Peyer's patch (tissue), 4 donors: ENCODE measurements at places on chromosomes 1 and 21. TPM values are rescaled to one million over a fixed set of nuclear protein-coding genes. Genes with fewer than 3 reads are reported as not detected.

- no peaks in the 10 kb centered on the region for H3K27me3 ChIP-seq
- no peak overlapping the region for H3K4me3 ChIP-seq
- H3K36me3 ChIP-seq, result no peaks in the 10 kb centered on the region
- H3K27ac ChIP-seq, result no peak overlapping the region
These were observed 155.3 kb downstream of the ADSS2 start for GRCh38 chr1:244296447-244296846.

Gene RHBG
- 3.1 TPM for total RNA-seq

Gene WLS
- 59.4 TPM for total RNA-seq

Gene FTCD
- 1.0 TPM for total RNA-seq

GRCh38 chr1:176178316-176178715 is 28.8 kb downstream of the COP1 start:
- DNase-seq, result no peak
- H3K27me3 ChIP-seq, result no peaks in the 10 kb centered on the region
- no peak overlapping the region for H3K27ac ChIP-seq
- H3K4me3 ChIP-seq, result no peak overlapping the region
- H3K4me1 ChIP-seq, result peaks cover 5% of the 10 kb centered on the region

GRCh38 chr1:226733304-226733703 is 5.8 kb downstream of the ITPKB start:
- H3K36me3 ChIP-seq, result no peaks in the 10 kb centered on the region
- no peak overlapping the region for H3K4me3 ChIP-seq
- H3K4me1 ChIP-seq, result peaks cover 18% of the 10 kb centered on the region
- H3K27me3 ChIP-seq, result no peaks in the 10 kb centered on the region

DNA sequence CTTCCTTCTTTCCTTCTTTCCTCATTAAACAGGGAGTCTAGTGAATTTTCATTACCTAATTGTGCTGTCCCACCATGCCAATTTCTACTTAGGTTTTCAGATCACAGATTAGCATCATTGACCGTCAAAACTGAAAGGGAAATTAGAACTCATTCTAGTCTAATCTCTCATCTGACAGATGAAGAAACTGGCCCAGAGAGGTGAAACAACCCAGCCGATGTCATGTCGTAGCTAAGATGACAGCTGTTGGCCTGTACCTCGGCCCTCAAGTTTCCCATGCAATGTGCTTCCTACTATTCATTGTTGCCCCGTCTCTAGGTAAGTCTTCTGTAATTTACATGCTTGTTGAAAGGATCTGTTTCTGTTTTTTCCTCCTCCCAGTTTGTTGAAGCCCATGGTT is 128.2 kb upstream of the KIAA0040 start:
- no peaks in the 10 kb centered on the region for H3K27me3 ChIP-seq
- no peaks in the 10 kb centered on the region for H3K4me1 ChIP-seq
- H3K27ac ChIP-seq, result no peak overlapping the region

Gene CD2
- total RNA-seq, result 9.6 TPM

Gene ALX3
- total RNA-seq, result not detected

DNA sequence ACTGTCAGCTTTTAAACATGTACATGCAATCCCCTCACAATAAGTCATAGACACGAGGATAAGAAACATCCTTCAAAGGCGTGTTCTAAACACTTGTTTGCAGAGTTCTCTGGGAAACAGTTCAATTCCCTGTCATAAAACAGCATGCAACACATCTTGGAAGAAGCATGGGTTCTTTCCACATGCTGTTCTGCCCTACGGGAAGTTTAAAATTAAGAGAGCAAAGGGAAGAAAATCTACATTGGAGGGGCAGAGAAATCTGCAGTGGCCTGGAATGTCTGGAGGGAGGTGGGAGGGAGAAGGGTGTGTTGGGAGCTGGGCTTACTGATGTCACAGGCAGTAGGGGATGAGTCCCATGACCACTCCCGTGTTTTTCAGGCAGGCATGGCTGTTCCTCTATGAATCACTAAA is 98.3 kb upstream of the SLC2A1 start:
- no peaks in the 10 kb centered on the region for H3K36me3 ChIP-seq
- no peak overlapping the region for H3K27ac ChIP-seq
- peak; percentile 33 for DNase-seq
- no peaks in the 10 kb centered on the region for H3K27me3 ChIP-seq
- no peak overlapping the region for H3K4me3 ChIP-seq

Gene TNFRSF8
- total RNA-seq, result not detected

Gene NBPF4
- total RNA-seq, result 3.5 TPM

Gene B3GALT6
- total RNA-seq, result 13.4 TPM

DNA sequence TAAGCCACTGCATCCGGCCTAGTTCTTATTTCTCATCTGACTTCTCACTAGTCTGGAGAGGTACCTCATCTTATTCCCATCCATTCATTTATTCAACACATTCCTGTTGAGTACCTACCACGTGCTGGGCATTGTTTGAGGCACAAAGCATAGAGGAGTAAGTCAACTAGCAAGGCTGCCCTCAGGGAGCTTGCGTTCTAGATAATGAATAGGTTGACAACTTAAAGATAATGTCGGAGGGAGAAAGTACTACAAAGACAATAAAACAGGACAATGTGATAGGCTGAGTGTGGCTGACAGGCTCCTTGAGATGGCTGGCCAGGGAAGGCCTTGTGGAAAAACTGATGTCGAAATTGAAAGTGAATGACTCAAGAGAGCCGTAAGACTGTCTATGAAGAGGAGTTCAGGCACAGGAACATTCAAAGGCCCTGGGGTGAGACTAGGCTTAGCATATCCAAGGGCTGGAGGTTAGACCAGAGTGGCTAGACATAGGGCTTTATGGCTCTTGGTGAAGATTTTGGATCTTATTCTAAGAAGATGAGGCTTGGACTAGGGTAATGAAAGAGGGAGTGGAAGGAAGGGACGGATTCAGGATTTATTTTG is 18.3 kb downstream of the SPATA21 start:
- no peak overlapping the region for H3K4me3 ChIP-seq
- H3K27me3 ChIP-seq, result no peaks in the 10 kb centered on the region
- H3K4me1 ChIP-seq, result no peaks in the 10 kb centered on the region
- H3K36me3 ChIP-seq, result no peaks in the 10 kb centered on the region

Gene UBL4B
- not detected for total RNA-seq

Gene GJB3
- not detected for total RNA-seq

GRCh38 chr1:2463396-2463795 is 12.7 kb upstream of the PLCH2 start:
- H3K27ac ChIP-seq, result no peak overlapping the region
- H3K27me3 ChIP-seq, result no peaks in the 10 kb centered on the region
- no peak for DNase-seq

DNA sequence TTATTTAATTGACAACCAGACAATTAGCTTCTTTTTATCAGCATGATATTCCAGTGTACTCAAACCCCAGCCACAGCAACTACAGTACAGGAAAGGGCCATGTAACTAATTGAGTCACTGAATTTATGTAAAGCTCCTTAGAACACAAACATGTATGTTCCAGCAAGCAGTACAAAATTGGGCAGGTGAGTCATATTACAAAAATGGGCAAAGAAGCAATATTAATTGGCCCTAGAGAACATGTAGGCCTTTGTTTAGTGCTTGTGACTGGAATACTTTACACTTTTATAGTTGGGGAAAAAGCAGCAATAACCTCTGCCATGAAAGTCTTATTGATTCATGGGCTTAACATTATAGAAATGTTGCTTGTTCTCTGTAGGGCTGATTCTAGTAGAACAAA is 31.8 kb downstream of the CLEC20A start:
- peaks cover under 1% of the 10 kb centered on the region for H3K4me1 ChIP-seq
- no peak overlapping the region for H3K4me3 ChIP-seq
- no peaks in the 10 kb centered on the region for H3K27me3 ChIP-seq
- H3K27ac ChIP-seq, result no peak overlapping the region
- DNase-seq, result no peak
- H3K36me3 ChIP-seq, result no peaks in the 10 kb centered on the region

GRCh38 chr1:109863667-109864046 is 47.0 kb upstream of the CSF1 start:
- no peak overlapping the region for H3K27ac ChIP-seq
- no peaks in the 10 kb centered on the region for H3K27me3 ChIP-seq
- DNase-seq, result no peak

DNA sequence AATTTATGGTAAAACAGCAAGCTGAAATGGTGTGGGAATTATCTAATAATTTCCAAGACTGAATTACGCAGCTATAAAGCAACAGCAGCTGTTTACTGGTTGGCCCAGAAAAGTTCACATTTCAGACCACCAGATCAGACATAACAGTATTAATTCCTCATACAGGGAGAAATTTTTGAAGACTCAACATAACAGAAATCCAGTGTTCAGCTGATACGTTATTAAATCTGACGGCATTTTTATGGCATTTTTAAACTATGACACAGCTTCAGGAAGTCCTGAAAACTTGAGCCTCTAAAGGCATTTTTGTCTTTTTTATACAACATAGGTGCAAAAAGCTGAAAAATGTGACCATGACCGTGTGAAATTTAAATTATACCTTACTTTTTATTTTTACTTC is 91.2 kb downstream of the APP start:
- H3K27ac ChIP-seq, result no peak overlapping the region
- no peaks in the 10 kb centered on the region for H3K27me3 ChIP-seq
- DNase-seq, result no peak
- H3K36me3 ChIP-seq, result no peaks in the 10 kb centered on the region
- no peak overlapping the region for H3K4me3 ChIP-seq

GRCh38 chr1:164673584-164674214 is 114.7 kb downstream of the PBX1 start:
- H3K27me3 ChIP-seq, result no peaks in the 10 kb centered on the region
- no peak overlapping the region for H3K27ac ChIP-seq
- H3K36me3 ChIP-seq, result no peaks in the 10 kb centered on the region
- DNase-seq, result no peak

DNA sequence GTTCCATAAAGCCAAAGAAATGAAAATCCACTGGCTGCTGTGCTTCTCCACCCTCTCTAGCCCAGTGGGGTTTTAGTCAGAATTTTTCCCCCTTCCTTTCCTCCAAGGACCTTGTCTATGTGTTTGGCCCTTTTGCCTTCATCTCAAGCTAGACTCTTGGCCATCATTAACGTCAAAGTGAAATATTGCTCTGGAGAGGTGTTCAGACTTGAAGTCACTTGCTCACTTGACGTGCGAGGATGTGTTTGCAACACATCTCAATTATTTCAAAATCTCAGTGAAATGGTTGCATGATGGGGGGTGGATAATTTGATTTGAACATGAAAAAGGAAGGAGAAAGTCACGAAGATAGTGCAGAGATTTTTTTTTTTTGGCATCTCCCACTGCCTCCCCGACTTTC is 13.6 kb downstream of the EVA1C start:
- no peaks in the 10 kb centered on the region for H3K36me3 ChIP-seq
- DNase-seq, result no peak
- no peak overlapping the region for H3K4me3 ChIP-seq

Gene LENEP
- total RNA-seq, result not detected

Gene COX20
- 15.6 TPM for total RNA-seq

- no peaks in the 10 kb centered on the region for H3K4me1 ChIP-seq
- H3K27me3 ChIP-seq, result no peaks in the 10 kb centered on the region
- H3K4me3 ChIP-seq, result no peak overlapping the region
- no peak for DNase-seq
These were observed 52.7 kb downstream of the ECE1 start for GRCh38 chr1:21237446-21238088.

DNA sequence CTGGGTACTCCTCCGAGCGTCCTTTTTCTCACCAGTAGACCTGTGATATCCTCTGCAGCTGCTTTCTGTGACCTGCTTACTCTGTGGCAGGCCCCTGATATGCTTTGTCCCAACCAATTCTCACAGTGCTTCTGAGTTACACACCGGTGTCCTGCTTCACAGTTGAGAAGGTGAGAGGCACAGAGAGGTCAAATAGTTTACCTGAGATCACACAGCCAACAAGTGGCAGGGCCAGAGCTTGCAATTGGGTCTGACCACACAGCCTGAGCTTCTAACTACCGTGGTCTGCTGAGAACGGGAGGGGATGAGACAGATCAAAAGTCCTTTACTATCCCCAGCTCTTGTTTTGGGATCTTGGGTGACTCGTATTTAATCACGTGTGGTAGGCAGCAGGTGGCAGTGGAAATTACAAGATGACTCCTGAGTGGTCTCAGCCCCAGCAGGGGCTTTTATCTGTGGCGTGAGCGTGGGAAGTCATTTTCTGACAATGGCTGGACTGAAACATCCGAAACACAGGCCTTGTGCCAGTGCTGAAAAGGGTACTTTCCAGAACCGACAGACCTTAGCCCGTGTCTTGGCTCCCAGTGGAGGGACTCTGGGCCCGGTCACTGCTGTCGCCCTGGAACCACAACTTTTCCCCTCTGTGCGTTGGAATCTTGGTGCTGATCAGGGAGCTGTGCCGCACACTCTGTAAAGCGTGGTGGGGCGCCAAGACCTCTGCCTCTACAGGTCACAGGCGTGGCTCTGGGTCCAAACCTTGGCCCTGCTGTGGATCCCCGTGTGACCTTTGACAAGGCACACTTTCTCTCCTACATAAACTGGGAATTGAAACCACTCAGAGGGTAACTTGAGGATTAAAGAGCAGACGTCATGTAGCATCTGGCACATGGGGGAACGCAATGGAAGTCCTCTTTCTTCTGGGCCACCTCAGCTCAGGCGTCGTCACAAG is 11.9 kb downstream of the THEMIS2 start:
- no peaks in the 10 kb centered on the region for H3K36me3 ChIP-seq
- H3K27me3 ChIP-seq, result no peaks in the 10 kb centered on the region
- no peak overlapping the region for H3K4me3 ChIP-seq
- DNase-seq, result no peak

DNA sequence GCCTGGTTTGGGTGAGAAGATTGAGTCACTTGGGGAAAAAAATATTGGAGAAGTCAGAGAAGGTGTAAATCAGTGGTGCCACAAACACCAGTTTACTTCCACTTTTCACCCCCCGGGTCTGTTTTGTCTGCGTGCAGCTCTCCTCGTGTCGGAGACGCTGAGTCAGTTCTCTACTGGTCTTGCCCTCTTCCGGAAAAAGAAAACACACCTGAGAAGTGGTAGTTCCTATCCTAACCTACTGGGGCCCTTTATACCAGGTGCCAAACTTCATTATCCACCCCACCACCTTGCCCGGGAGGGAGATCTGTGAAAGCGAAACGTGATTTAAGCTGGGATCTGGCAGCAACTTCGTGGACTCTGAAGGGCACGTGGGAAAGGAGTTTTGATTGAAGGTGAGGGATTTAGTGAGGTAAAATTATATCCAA is 855 bp upstream of the IVNS1ABP start:
- H3K4me1 ChIP-seq, result peaks cover 34% of the 10 kb centered on the region
- H3K27ac ChIP-seq, result peak overlapping the region; percentile 98
- no peak for DNase-seq
- no peaks in the 10 kb centered on the region for H3K27me3 ChIP-seq
- H3K4me3 ChIP-seq, result peak overlapping the region; percentile 96

- no peak for DNase-seq
- H3K4me3 ChIP-seq, result no peak overlapping the region
- no peaks in the 10 kb centered on the region for H3K36me3 ChIP-seq
- H3K27ac ChIP-seq, result no peak overlapping the region
- no peaks in the 10 kb centered on the region for H3K4me1 ChIP-seq
These were observed 23.1 kb downstream of the SLC26A9 start for GRCh38 chr1:205920159-205920558.

Gene PTPN14
- total RNA-seq, result 6.6 TPM

Gene LAD1
- total RNA-seq, result 180 TPM

GRCh38 chr1:242401937-242402336 is 122.6 kb downstream of the PLD5 start:
- no peaks in the 10 kb centered on the region for H3K27me3 ChIP-seq
- H3K4me3 ChIP-seq, result no peak overlapping the region
- DNase-seq, result no peak
- no peaks in the 10 kb centered on the region for H3K36me3 ChIP-seq
- H3K4me1 ChIP-seq, result no peaks in the 10 kb centered on the region
